ENCODE measurements at places on chromosomes 6 and 20.
A peak's percentile ranks its signal among the peaks of the same experiment; 100 is the strongest.

GRCh38 chr20:33875055-33875454, 63.9 kb downstream of the CHMP4B start:
- DNase-seq: no peak

DNA sequence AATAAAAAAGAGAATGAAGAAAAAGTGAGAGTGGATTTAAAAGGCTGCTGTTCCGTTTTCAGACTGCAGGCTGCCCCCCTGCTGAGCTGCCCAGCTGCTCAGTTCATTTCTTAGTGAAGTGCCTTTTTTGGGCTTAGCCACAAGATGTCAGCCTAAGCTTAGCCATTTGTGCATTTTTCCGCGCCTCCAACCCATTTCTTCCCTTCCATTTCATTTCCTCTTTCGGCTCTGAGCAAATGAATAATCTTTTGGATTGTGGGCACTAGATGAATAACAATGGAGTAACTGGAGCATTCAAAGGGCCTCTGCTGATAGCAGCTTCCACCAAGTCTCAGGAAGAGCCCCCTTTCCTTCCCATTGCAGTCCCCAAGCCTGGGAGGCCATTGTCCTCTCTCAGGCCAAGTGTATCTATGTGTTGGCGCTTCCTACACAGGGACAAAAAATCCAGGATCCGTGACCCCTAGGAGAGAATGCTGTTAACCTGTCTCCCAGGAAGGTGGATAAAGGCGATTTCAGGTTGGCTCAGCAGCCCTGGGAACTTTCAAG, 83.5 kb upstream of the SPTLC3 start:
- DNase-seq: no peak

DNA sequence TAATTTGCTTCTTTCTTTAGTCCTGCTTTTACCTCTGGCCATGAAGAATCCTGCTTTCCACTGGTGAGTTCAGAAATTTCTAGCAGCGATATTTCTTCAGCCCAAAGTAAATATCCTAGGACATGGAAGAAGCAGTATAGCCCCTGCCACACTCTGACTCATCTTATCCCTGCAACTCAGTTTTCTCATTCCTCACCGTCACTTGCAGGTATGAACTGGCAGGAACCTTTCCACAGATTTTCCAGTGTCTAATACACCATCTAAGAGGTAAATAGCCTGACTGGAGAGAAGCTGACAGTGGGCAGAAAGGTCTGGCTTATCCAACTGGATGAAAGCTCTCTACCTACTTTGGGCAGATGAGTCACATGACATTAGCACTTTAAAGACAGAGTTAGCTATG, 816.7 kb upstream of the FLRT3 start:
- no peak for DNase-seq

- no peak for DNase-seq
Measured at GRCh38 chr20:19291024-19291817, 78.8 kb downstream of the SLC24A3 start.

DNA sequence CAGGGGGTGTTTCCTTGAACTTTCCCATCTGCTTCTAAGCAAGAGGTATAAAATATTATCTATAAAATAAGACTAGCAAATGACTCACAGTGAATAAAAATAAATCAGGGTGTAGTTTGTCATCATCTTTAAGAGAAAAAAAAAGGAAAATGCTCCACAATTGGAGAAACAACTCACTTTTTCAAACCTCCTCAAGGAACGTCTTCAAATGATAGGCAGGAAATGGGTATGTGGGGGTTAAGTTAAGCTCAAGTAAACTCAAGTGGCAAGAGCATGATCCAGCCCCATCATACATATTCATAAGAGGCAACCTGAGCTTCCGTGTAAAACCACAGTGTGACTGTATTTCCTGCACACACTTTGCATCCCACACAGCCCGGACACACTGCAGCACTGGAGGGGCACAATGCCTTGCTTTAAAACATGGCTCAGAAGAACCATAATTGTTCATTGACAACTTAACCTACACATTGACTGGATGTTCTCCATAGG, 58.5 kb upstream of the CEP85L start:
- peak; percentile 53 for DNase-seq

DNA sequence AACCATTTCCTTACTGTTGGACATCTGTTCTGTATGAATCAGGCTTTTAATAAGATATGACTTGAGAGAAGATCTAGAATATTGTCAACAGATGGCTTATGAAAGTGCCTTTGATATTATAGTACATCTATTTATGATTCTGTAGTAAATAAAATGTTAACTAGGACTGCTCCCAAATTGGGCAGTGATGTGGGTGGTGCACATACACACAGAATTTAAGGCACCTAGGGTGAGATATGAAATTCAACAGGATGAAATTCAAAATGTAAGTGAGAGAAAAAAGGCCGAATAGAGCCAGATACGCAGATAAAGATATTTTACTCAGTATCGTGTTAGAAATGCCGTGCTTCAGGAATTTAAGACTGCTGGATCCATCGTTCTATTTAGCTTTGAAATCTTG, 26.3 kb downstream of the FAM50B start:
- DNase-seq: no peak

DNA sequence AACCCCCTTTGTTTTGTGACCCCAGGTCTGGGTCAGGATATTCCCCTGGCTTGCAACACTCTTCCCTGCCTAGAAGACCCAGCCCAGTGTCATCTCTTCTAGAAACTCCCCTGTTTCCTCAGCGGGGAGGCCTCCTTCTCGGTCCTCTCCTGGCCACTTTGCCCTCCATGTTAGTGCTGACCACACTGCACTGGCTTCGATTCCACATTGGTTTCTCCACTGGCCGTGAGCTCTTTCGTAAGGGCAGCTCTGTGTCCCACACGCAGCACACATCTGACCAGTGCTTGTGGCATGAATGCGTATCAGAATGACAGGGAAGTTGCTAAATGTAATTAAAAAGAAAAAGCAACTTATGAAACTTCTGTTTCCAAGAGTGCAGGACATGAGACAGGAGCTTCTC, 49.4 kb upstream of the FNDC1 start:
- DNase-seq: no peak

GRCh38 chr6:43125119-43125518, 46.0 kb upstream of the SRF start:
- no peak for DNase-seq
